ENCODE measurements at places on chromosomes 12 and 14. TPM values are rescaled to one million over a fixed set of nuclear protein-coding genes. Genes with fewer than 3 reads are reported as not detected.

The TROAP gene
- 6.2 TPM for total RNA-seq

The MYF5 gene
- not detected for total RNA-seq

The VRTN gene
- total RNA-seq, result not detected

The PARPBP gene
- 10.1 TPM for total RNA-seq

The PLEKHD1 gene
- not detected for total RNA-seq

The C12orf56 gene
- total RNA-seq, result 0.43 TPM

The MYH7 gene
- total RNA-seq, result not detected

The NXPH4 gene
- total RNA-seq, result 5.7 TPM

The GLIPR1L1 gene
- total RNA-seq, result not detected

The KLRF1 gene
- not detected for total RNA-seq
